CD4-positive, alpha-beta T cell treated with Interleukin-15 for 4 hours (primary cell): ENCODE measurements at places on chromosomes 2 and 18.

DNA sequence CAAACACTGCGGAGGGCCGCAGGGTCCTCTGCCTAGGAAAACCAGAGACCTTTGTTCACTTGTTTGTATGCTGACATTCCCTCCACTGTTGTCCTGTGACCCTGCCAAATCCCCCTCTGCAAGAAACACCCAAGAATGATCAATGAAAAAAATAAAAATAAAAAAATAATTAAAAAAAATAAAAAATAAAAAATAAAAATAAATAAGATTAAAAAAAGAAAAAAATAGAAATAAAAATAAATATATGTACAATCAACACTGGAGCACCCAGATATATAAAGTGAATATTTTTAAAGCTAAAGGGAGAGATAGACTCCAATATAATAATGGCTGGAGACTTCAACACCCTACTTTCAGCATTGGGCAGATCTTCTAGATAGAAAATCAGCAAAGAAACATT lies 23.8 kb upstream of the EML6 start:
- no peak for DNase-seq

- no peak for DNase-seq
Observed at GRCh38 chr2:222033541-222033940, 265.3 kb downstream of the PAX3 start.

GRCh38 chr2:175624211-175624761 lies 377.8 kb downstream of the LNPK start:
- DNase-seq, result no peak

DNA sequence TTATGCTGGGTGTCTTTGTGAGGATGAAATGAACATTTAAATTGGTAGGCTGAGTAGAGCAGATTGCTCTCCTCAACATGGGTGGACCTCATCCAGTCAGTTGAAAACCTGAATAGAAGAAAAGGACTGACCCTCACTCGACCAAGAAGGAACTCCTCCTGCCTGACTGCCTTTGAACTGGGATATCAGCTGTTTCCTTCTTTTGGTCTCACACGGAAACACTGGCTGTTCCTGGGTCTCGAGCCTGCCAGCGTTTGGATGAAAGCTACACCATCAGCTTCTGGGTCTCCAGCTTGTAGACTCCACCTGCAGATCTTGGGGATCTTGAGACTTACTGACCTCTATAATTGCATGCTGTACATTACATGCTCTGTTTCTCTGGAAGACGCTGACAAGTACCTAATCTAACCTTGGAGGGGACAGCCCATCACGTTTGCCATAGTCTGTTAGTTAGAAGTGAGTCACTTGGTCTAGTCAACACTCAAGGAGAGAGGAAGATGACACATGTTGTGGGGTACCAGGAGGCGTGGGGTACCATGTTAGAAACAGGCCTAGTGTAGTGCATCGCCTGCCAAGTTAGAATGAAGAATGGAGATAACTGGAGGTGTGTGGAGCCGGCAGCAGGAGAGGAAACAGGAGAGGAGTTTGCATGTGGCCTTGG lies 267.0 kb downstream of the MREG start:
- DNase-seq, result no peak

GRCh38 chr2:43022896-43023295 lies 203.5 kb downstream of the ZFP36L2 start:
- no peak for DNase-seq

DNA sequence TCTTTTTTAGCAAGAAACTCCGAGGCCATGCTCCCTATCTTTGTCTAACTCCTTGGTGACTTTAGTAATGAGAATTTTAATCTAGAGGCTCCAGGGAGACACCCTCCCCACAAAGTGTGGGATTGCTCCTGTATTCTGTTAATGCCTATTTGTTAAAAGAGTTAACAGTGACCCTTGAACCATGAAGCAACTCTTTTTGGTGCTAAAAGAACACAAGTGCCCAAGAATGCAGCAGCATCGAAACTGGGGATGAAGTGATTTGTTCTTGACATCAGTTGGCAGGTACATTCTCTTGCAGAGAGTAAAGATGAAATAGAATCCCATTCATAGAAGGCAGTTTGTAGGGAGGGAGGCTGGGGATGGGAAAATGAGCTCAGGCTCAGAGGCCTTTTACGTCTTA lies 50.0 kb downstream of the FMNL2 start:
- no peak for DNase-seq

- no peak for DNase-seq
Observed at GRCh38 chr2:11292464-11293255, 51.8 kb downstream of the ROCK2 start.
